ENCODE measurements at places on chromosomes 16 and 17.
A peak's percentile ranks its signal among the peaks of the same experiment; 100 is the strongest.

DNA sequence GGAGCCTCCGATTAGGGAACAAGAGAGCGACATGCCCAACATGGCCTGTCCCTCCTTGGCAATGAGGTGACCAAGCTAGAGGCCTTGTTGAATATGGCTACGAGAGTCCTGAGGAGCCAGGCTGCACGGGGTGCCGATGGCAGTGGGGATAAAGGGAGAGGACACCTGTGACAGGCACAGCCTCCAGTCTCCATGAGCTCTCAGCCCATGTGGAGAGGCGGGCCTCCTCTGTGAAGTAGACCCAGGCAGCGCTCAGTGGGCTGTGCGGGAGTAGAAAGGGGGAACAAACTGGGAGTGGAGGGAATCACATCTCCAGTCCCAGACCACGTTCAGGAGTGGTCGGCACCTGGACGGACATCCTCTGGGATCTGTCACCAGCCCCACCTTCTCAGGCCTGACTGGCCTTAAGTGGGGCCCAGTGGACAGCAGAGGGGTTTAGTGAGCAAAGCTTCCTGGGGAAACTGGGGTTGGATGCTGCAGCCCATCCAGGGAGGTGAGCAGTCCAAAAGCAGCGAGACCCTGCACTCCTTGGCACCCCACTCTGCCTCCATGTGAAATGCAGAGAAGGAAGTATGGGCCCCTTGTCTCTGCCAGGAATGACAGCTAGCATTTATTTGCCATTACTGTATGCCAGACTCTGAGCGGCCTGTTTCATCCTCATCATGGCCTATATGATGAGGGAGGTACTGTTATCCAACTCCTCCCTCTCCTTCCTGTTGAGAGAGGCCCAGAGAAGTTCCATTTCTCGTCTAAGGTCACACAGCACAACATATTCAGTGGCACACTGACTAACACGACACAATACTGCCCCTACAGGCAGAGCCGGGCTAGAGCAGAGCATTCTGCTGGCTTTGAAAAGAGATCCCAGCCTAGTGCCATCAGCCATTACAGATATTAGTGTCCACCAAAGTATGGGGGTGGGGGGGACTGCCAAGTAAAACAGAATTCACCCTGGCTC lies 4.5 kb upstream of the TMEM92 start:
- peak; percentile 61 for DNase-seq

DNA sequence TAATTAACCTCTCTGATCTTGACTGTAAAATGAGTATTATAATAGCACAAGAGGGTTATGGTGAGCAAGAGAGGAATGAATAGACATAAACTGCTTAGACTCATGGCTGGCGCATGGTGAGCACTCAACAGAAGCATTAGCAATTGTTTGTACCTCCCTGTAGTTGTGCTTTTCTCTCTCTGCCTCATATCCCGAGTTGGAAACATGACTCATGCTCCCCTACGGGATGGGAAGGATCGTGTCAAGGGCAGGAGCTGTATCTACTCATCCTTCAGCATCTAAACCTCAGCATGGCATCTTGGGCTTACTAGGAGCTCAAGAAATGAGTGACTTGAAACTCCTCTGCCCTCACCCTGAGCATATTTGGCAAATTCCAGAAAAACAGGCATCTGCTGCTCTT lies 299.6 kb downstream of the MAP2K4 start:
- DNase-seq, result no peak

DNA sequence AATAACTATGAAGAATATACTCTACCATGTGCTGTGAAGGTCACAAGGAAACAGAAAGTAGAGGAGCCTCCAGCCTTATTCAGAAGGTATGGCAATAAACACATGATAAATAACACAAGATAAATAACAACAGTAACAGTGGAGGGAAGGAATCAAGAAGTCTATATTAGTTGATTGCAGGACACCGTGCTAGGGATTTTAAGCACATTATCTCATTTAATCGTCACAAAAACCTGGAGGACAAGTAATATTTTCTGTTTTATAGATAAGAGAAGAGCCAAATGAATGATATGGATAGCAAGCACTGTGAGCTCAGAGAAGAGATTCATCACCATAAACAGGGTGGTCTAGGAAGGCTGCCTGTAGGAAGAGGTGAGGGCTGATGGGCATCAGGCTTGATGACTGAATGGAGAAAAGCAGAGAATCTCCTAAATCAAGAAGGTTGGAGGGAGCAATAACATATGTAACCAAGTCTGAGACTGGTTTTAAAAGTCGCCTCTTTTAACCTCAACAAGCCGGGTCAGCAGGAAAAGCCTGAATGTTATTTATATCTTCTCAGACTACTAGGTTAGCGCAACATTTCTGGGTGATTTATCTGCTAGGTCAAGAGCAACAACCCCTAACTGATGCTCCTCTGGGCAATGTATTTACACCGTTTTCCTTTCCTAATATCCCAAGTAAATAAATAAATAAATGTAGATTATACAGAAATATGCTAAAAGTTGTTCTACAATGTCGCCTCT lies 8.3 kb downstream of the TOM1L2 start:
- no peak for DNase-seq

- no peak for DNase-seq
Measured at GRCh38 chr17:75835654-75835987, 8.6 kb downstream of the UNC13D start.

- DNase-seq, result no peak
Measured at GRCh38 chr16:54936979-54937670, 6.5 kb downstream of the IRX5 start.

DNA sequence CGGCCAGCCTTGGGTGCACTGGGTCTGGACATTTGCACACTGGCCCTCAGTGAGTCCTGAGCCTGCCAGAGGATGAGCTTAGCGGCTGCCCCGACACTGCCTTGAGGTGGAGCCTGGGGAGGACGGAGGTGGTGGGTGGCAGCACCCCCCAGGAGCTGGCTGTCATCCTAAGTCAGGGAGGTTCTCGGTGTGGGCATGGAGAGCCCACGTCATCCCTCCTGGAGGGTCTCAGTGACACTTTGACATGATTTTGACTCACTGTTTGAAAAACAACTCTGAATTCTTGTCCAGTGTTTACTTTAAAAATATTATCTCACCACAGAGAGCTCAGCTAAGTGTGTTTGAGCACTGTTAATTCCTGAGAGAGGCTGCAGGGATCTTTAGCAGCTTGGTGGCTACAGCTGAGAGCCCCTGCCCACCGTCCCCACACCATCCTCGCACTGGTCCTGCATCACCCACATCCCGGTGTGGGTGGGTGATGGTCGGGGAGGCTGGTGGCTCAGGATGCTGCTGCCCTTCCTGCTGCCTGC lies 63.1 kb downstream of the BANP start:
- no peak for DNase-seq

- no peak for DNase-seq
Measured at GRCh38 chr16:65121870-65122723, at the start of gene CDH11. TSS of gene CDH11 (minus strand) at chr16:65122063. CDS start at chr16:65004869, 117,194 bp downstream.

DNA sequence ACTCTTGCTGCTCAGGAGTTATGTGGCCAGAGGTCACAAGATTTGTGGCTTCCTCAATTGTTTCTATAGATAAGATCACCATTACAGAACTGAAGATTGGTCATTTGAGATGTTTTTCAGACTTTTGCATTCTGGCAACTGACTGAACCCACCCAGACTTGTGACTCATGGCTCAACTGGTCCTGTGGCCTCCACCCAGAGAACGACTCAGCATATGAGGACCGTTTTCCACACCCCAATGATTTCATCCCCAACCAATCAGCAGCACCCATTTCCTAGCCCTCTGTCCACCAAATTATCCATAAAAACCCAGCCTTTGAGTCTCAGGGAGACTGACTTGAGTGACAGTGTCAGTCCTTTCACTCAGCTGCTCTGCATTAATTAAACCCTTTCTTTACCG lies 143.2 kb upstream of the ASIC2 start:
- no peak for DNase-seq

DNA sequence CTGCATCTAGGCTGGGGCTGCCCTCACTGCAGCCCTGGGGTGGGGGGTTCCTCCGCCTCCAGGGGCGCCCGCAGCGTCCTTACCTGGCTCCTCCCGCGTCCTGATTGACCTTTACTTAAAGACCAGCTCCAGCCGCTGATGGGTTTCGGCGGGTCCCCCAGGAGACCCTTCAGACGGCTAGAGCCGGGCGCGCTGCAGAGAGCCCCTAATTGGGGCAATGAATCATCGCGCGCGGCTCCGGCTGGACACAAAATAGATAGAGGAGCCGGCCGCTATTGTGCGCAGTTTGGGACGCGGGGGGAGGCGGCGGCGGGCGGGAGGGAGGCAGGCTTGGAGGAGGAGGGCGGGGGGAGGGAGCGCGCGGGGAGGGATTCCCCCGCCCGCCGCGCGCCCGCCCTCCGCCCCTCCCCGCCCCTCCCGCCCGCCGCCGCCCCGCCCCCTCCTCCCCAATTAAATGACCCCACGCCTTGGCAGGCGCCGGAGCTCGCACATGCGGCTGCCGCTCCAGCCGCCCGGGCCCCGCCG lies 56.5 kb upstream of the CIBAR2 start:
- no peak for DNase-seq

DNA sequence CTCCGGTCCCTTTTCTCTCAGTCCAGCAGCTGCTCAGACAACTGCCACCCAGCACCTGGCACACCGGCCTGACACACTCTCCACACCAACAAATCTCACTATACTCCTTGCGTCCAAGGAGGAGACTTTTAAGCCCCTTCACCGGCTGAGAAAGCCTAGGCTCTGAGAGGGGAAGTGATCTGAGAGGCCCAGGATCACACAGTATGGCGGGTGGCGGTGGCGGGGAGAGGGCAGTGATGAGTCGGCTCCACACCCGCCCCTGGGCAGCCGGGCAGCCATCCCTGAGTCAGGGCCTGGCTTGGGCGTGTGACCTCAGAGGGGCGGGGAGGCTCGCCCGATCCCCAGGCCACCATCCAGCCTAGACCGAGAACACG lies 569 bp downstream of the FLII start:
- DNase-seq, result peak; percentile 67

DNA sequence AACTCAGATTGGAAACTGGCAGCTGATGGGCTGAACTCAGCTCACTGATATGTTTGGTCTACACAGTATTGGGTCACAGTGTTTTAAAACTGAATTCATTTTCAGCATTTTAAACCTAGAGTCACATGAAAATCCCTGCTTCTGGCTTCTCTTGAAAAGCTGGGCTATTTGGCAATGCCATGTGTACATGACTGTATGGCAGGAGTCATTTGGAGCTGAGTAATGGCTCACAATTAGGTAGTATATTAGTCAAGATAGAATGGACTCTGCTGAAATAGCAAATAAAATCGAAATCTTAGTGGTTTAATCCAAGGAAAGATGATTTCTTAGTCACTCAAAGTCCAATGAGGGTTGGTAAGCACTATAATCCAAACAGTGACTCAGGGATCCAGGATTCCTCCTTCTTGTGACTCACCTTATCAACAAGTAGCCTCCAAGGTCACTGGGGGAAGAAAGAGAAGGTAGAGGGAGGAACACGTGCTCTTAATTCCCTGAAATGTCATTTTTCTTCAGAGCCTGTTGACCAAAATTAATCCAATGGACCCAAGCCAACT lies 13.9 kb upstream of the PMP22 start:
- peak; percentile 96 for DNase-seq

DNA sequence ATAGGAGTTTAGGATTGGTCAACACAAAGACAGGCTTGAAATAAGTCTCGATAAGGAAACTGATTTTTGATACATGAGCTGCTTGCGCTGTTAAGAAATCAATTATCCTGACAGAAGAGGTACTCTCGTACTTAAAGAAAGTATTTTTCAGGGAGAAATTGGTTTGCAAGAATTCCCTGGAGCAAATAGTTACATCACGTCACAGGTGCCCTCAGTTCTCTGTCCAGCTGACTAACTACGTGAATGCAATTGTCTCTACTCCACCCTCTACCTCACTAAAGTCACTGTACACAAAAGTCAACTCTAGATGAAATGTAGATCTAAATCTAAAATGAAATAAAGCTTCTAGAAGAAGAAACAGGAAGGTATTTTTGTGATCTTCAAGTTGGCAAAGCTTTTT lies 130.6 kb upstream of the KCNJ16 start:
- DNase-seq, result no peak

DNA sequence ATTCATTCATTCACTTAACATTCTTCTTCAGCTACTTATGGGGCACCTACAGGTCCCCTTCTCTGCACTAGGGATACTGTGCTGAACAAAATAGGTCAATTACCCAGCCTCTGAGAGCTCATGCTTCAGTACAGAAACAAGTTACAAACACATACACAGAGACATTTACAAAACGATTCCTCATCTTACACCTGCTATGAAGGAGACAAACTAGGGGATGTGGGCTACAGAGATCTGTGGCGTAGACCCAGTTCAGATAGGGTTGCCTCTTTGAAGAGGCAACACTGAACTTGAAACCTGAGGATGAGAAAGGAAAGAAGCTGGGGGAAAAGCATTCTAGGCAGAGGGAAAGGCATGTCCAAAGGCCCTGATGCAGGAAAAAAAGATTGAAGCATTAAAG lies 5.2 kb downstream of the IL21R start:
- DNase-seq, result no peak

GRCh38 chr16:8782673-8783072 lies 14.8 kb downstream of the TMEM186 start:
- no peak for DNase-seq

DNA sequence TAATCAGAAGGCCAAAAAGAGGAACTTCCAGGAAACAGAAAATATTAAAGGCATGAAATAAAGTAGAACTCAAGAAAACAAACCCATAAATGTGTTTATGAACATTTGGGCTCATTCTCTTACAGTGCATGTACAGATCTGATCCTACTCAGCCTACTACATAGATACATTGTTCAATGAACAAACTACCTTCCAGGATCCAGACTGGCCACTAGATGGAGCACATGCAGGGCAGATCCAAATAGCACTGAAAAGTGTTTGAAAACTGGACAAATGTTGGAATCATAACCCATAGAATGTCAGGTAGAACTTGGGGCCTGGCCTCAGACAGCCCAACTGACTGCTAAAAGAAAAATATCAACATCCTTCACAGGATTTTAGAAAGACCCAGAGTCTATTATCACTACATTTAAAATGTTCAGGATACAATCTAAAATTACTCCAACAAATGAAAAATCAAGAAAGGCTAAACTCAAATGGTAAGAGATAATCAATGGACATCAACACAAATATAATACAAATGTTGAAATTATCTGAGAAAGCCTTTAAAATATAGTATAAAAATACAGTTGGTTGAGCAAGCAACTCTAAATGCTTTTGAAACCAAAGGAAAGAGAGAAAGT lies 122.4 kb upstream of the NUDT7 start:
- DNase-seq, result peak; percentile 16

GRCh38 chr16:16996827-16997226 lies 473.9 kb downstream of the XYLT1 start:
- no peak for DNase-seq

GRCh38 chr16:13397126-13397525 lies 495.7 kb downstream of the SHISA9 start:
- no peak for DNase-seq

DNA sequence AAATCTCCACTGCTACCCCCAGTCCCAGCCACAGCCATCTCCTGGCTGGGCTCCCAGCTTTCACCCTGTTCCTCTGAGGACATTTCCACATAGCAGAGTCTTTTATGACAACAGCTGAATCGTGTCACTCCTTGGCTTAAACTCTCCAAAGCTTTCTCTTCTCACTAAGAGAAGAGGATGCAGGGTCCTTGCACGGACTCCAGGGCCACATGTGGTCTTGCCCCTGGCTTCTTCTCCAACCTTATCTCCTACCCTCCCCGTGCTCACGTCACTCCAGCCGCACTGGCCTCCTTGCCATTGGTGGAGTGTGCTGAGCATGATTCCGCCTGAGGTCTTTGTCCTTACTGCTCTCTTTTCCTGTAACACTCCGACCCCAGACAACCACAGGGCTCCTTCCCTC lies 39.9 kb upstream of the CCDC182 start:
- DNase-seq, result no peak

GRCh38 chr17:3026856-3027751 lies 36.3 kb downstream of the OR1D5 start:
- DNase-seq, result no peak

GRCh38 chr17:64037802-64038201 lies 17.4 kb upstream of the ICAM2 start:
- no peak for DNase-seq
